ENCODE measurements at places on chromosomes 1 and 21. TPM values are rescaled to one million over a fixed set of nuclear protein-coding genes. Genes with fewer than 3 reads are reported as not detected.

DNA sequence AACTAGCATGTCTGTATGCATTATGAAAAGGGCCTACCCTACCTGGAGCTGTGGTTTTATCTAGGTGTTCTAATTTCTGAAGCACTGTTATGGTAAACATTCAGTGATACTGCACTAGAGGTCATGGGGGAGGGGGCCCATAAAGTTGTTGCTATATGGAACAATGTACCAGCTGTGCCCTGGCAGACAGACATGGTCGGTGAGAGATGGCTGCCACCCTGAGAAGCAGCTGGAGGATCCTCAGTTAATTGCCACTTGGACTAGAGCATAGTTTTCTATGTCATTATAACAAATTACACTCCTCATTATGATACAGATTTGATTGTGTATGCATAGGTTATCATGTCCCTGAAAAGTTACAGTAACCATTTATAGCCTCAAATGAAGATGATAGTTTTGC is 45.4 kb downstream of the ILDR2 start:
- DNase-seq = no peak

GRCh38 chr1:206851341-206852010 is 13.9 kb upstream of the IL20 start:
- DNase-seq = peak; percentile 67

DNA sequence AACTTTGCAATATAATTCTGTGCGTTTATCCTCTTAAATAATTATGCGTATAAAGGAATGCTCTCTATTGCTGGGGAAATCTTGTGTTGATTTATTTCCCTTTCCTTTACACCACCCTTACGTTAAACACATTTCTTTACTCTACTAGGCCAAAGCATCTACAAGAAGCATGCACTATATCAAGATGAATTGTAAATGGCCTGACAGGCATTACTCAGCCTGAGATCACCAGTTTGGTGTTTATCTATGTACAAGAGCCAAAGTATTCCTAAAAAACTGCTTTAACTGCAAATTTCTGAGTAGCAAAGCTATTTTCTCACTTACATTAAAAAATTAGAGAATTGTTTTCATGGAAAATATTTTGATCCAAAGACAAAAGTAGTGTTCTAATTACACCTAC is 114.8 kb downstream of the TYW3 start:
- no peak for DNase-seq

The OR10Z1 gene
- total RNA-seq = not detected

The TSPAN1 gene
- total RNA-seq = 0.43 TPM

The CCDC30 gene
- total RNA-seq = 0.97 TPM

All from fibroblast of villous mesenchyme (primary cell).